ENCODE measurements at places on chromosomes 13 and 19. TPM values are rescaled to one million over a fixed set of nuclear protein-coding genes. Genes with fewer than 3 reads are reported as not detected.

PALM3 gene
- total RNA-seq: not detected

VSIG10L gene
- total RNA-seq: 0.67 TPM

- DNase-seq: peak; percentile 20
These were observed 123.5 kb upstream of the CACNA1A start for GRCh38 chr19:13629687-13630357.

- no peak for DNase-seq
These were observed 7.2 kb downstream of the RPL36 start for GRCh38 chr19:5697022-5697889.

DNA sequence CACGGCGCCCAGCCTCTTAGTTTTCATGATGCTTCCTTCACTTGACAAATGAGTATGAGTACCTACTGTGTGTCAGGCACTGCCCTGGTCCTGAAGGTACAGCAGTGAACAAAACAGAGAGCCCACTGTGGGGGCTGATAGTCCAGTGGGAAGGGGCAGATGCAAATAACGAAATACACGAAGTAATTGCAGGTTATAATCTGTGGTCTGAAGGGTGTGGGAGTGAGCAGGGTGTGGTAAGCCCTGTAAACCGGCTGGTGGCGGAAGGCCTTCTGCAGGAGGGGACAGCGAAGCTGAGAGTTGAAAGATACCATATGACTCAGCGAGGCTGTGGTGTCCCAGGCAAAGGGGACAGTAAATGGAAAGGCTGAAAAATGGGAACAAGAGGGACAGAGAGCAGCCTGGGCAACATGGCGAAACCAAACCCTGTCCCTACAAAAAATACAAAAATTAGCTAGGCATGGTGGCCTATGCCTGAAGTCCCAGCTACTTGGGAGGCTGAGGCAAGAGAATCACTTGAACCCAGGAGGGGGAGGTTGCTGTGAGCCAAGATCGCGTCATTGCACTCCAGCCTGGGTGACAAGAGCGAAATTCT, 60.5 kb downstream of the MAP4K1 start:
- no peak for DNase-seq

- no peak for DNase-seq
These were observed 421.5 kb downstream of the TSHZ3 start for GRCh38 chr19:30927705-30928104.

- no peak for DNase-seq
These were observed 569 bp downstream of the LCP1 start for GRCh38 chr13:46181377-46181839.

DNA sequence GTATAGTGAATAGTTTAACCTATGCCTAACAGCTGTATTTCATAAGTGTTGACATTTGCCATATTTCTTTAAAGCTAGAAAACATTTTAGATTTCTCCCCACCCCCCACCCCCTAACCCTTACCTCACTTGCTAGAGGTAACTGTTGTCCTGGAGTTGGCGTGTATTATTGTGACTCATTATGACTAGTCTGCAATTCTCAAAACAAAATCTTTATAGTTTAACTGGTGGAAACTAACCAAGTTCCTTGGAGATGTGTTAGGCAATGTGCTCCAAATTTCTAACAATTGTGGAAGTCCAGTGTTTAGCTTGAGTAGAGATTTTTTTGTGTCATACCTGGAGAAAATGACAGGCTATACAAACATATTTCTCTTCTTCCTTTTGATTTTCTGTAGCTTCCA, 38.0 kb downstream of the KCTD4 start:
- DNase-seq: peak; percentile 87

DNA sequence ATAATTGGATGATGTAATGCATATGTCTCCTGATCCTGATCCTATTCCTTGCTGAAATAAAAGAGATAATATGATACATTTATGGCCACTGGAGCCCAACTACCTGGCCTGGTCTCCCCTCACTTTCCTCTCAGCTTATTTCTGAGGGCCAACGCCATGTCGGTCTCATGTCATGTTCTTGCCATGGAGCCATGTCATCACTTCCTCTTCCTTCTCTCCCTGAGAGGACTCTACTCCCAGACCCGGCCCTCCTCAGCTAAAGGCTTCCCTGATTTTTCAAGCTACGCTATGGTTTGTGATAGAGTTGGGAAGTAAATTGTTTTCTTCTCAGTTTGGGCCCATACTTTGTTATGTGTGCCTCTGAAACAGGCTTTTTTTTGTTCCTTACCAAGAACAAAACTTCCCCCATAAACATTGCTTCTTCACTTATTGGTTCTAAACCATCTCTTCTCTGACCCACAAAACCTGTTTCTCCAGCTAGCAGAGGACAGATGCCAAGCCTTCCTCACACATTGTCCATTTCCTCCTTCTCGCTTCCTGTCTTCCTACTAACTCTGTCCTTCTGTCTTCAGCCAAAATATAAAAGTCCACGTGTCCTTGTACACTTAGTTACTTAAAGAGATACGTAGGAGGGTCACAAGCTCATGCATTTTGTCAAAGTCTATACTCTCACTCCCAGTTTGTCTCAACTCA, 319.9 kb upstream of the DACH1 start:
- peak; percentile 22 for DNase-seq

DNA sequence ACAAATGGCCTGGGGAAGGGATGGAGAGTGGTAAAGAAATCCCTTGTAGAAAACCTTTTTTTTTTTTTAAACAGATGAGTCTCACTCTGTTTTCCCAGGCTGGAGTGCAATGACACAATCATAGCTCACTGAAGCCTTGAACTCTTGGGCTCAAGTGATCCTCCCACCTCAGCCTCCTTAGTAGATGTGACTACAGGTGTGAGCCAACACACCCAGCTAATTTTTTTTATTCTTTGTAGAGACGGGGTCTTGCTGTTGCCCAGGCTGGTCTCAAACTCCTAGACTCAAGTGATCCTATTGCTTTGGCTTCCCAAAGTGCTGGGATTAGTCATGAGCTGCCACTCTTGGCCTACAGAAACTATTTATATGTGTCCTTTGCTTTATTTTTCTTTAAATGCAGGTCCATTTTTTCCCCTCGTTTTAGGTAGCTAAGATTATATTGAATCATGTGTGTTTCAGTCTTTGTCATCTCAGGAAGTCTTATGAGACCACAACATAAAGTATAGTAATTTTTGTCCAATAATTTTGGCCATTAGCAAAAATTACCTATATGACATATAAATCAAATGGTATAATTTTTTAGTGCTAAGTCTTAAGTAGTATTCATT, 10.5 kb downstream of the LPAR6 start:
- DNase-seq: peak; percentile 17

DNA sequence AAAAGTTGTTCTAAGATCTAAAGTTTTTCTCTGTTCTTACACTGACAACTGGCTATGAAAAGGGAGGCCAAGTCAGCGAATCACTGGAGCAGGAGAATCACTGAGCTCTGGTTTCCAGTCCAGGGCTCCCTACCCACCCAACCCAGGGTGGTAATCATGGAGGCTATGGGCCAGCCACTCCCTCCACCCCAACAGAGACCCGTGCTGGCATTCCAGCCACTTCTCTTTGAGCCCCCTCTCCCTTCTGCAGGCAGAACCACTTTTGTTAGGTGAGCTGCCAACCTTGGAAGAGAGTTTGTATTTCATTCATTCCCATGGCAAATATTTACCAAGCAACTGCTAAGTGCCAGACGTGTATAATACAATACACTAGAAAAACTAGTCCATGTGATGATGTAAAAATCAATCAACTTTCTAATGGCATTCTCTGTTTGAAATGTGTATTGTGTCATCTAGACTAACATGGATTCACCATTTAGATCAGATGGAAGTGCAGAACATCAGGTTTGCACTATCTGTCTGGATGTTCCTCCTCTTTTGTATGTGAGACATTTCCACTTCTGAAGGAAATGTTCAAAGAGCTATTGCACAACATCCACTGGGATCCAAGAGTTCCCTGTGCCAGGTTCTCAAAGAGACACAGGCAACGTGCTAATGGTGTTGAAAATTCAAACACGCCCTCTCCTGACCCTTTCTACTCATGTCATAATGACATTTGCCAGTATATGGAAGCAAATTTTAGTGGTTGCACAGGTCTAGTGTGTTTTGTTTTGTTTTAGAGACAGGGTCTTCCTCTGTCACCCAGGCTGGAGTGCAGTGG, 5.3 kb downstream of the MLNR start:
- no peak for DNase-seq

GRCh38 chr19:50434525-50434924, 1.8 kb downstream of the MYBPC2 start:
- no peak for DNase-seq

All from mammary epithelial cell (primary cell).